Thyroid gland (tissue), 4 donors: ENCODE measurements at places on chromosomes 11 and 22. TPM values are rescaled to one million over a fixed set of nuclear protein-coding genes. Genes with fewer than 3 reads are reported as not detected.

GRCh38 chr22:45783021-45783420 lies 111.4 kb downstream of the ATXN10 start:
- H3K4me3 ChIP-seq, result no peak overlapping the region
- H3K27ac ChIP-seq, result no peak overlapping the region
- peaks cover 15% of the 10 kb centered on the region for H3K4me1 ChIP-seq
- H3K27me3 ChIP-seq, result no peaks in the 10 kb centered on the region

- H3K4me3 ChIP-seq, result no peak overlapping the region
- no peaks in the 10 kb centered on the region for H3K27me3 ChIP-seq
- DNase-seq, result no peak
- H3K36me3 ChIP-seq, result no peaks in the 10 kb centered on the region
- H3K27ac ChIP-seq, result no peak overlapping the region
- H3K4me1 ChIP-seq, result no peaks in the 10 kb centered on the region
These were observed 27.2 kb downstream of the MMP10 start for GRCh38 chr11:102753267-102753666.

The INSC gene
- not detected for total RNA-seq

DNA sequence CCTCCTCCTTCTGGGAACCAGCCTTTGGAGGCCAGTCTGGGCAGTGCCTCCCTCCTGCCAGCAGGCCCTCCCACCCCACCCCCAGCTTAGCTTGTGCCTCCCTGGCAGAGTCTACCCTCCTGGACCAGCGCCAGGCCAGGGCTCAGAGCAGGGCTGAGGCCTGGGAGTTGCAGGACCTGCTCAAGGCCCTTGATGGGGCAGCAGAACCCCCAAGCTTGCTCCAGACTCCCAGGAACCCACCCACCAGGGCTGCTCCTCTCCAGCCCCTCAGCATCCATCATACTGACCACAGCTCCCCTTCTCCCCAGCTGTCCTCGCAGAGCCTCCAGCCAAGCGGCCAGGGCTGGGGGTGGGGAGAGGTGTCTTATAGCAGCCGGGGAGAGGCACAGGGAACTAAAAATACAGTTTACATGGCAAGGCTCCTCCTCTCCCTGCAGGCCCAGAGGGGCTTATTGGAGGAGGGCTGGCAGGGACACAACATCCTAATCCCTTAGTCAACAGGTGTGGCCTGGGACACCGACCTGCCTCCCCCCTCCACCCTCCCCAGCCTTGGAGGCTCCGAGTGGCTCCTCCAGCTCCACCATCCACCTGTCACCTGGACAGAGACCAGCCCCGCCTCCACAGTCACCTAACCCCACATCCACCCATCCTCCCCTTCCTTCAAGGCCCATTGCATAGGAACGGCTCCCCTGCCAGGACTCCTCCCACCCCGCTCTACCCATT lies 5.2 kb upstream of the MB start:
- H3K36me3 ChIP-seq, result no peaks in the 10 kb centered on the region
- peak overlapping the region; percentile 47 for H3K27ac ChIP-seq
- H3K4me3 ChIP-seq, result no peak overlapping the region

The CCDC81 gene
- total RNA-seq, result 0.34 TPM

The TBC1D22A gene
- total RNA-seq, result 33.8 TPM

DNA sequence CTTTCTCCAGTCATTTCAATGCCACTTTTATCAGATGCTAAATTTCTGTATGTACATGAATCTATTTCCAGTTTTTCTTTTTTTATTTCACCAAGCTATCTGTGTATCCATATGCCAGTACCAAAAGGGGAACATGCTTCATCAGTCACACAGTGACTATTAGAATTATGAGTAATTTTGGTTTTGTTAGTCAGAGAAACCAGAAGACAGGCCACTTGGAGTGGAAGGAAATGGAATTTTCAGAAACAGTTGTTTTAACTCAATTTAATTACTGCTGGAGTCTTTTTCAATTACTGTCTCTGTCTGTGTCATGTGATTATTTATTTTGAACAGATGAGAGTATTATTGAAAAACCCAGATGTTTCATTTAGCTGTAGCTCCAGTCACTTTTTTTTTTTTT lies 84.6 kb upstream of the ANO3 start:
- H3K27me3 ChIP-seq, result no peaks in the 10 kb centered on the region
- no peak overlapping the region for H3K27ac ChIP-seq
- H3K4me3 ChIP-seq, result no peak overlapping the region
- no peak for DNase-seq
- H3K36me3 ChIP-seq, result no peaks in the 10 kb centered on the region

DNA sequence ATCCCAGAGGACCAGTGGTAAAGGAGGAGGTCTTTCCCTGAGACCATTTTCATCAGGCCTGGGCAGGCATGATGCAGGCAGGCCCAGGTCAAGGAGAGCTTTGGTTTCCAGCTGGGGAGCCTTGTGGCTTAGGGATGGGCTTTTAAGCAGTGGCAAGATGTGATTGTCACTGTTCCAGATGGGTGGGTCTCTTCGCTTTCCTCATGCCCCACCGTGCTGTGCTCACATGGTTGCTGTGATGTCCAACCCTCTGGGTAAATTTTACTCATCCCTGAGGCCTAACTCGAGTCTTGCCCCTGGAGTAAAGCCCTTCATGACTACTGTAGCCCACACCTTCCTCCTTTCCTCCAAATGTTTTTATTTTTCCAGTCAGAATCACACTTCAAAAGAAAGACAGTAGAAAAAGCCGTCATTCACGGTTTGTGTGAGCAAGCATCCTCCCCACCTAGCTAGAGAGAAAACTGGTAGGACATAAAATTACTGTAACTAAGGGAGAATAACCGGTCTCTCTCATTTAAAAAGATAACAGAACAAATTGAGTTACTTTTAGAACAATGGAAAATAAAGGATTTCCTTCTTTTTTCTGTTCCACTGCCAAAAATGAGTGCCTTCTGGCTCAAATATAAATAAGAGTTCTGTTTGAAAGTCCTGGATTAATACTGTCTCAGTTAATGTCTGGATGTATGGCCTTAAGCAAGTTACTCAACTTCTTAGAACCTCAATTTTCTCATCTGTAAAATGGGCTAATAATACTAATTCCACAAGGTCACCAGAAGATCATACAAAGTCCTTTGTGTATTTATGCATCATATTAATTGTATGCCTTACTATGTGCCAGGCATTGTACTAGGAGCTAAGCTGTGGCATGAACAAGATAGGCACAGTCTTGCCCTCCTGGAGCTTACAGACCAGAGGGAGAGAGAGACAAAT lies 84.9 kb downstream of the ME3 start:
- no peaks in the 10 kb centered on the region for H3K36me3 ChIP-seq
- DNase-seq, result no peak

- H3K36me3 ChIP-seq, result peaks cover 45% of the 10 kb centered on the region
- no peak for DNase-seq
- H3K4me1 ChIP-seq, result peaks cover 13% of the 10 kb centered on the region
- H3K27ac ChIP-seq, result no peak overlapping the region
- no peak overlapping the region for H3K4me3 ChIP-seq
- H3K27me3 ChIP-seq, result no peaks in the 10 kb centered on the region
These were observed 32.2 kb upstream of the APOA1 start for GRCh38 chr11:116869610-116870009.

The TRIM51 gene
- not detected for total RNA-seq

The SPTBN2 gene
- total RNA-seq, result 0.45 TPM

- no peaks in the 10 kb centered on the region for H3K27me3 ChIP-seq
- no peak overlapping the region for H3K27ac ChIP-seq
- H3K36me3 ChIP-seq, result no peaks in the 10 kb centered on the region
- peaks cover 10% of the 10 kb centered on the region for H3K4me1 ChIP-seq
- no peak overlapping the region for H3K4me3 ChIP-seq
- no peak for DNase-seq
These were observed 70.4 kb upstream of the RASSF10 start for GRCh38 chr11:12938590-12939247.

The SGSM1 gene
- total RNA-seq, result 4.2 TPM

The MEN1 gene
- 26.3 TPM for total RNA-seq

The KRTAP5-8 gene
- not detected for total RNA-seq

DNA sequence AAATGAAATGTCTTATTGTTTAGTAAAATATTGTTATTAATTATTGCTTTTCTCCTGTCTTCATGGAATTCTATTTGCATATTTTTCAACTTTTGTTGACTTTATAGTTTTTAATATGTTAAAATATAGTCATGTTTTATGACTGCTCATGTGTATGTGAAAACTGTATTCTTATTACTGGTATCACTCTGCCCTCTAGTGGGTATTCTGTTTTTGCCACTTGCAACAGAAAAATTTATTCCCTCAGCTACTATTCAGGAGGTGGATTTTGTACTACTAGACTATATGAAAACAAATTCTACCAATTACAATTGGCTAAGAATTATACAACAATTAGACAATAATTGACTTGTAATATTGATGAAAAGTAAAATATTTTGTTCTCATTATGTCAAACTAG lies 45.0 kb downstream of the OR4C6 start:
- H3K4me3 ChIP-seq, result no peak overlapping the region
- no peaks in the 10 kb centered on the region for H3K36me3 ChIP-seq
- no peak for DNase-seq

DNA sequence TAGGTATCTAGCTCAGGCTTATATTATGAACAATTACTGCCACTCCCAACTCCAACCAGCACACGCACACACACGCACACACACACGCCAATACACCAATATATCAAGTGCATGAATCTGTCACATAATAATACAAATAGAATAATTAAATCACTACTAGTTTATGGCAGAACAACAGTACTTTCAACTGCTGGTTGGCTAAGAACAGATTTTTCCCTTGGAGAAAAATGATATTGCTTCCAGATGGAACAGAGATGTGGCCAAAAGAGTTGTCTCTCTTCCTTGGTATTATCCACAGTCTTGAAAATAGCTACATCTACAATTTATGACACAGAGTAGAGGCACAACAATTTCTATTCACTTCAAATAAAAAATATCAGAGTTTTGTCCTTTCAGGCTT lies 538.3 kb upstream of the FAT3 start:
- no peak overlapping the region for H3K4me3 ChIP-seq
- no peaks in the 10 kb centered on the region for H3K27me3 ChIP-seq
- H3K36me3 ChIP-seq, result no peaks in the 10 kb centered on the region
- no peak for DNase-seq
- H3K27ac ChIP-seq, result no peak overlapping the region

The DBX1 gene
- not detected for total RNA-seq

- no peaks in the 10 kb centered on the region for H3K36me3 ChIP-seq
- H3K4me3 ChIP-seq, result no peak overlapping the region
- no peaks in the 10 kb centered on the region for H3K27me3 ChIP-seq
- peaks cover 3% of the 10 kb centered on the region for H3K4me1 ChIP-seq
- DNase-seq, result no peak
These were observed 21.4 kb upstream of the DKK3 start for GRCh38 chr11:12029738-12030363.

GRCh38 chr11:696955-697491 lies 1.4 kb downstream of the TMEM80 start:
- peak overlapping the region; percentile 100 for H3K27ac ChIP-seq
- DNase-seq, result peak; percentile 80
- no peaks in the 10 kb centered on the region for H3K27me3 ChIP-seq
- peaks cover 46% of the 10 kb centered on the region for H3K4me1 ChIP-seq
- no peak overlapping the region for H3K4me3 ChIP-seq

- H3K4me3 ChIP-seq, result no peak overlapping the region
- no peaks in the 10 kb centered on the region for H3K36me3 ChIP-seq
- H3K4me1 ChIP-seq, result no peaks in the 10 kb centered on the region
- no peak for DNase-seq
- no peaks in the 10 kb centered on the region for H3K27me3 ChIP-seq
- no peak overlapping the region for H3K27ac ChIP-seq
These were observed 51.5 kb upstream of the MTNR1B start for GRCh38 chr11:92917927-92918326.

The HOATZ gene
- not detected for total RNA-seq

- H3K4me1 ChIP-seq, result peaks cover 62% of the 10 kb centered on the region
- H3K27ac ChIP-seq, result peak overlapping the region; percentile 97
- H3K4me3 ChIP-seq, result peak overlapping the region; percentile 56
- peak; percentile 85 for DNase-seq
- H3K27me3 ChIP-seq, result no peaks in the 10 kb centered on the region
These were observed 159.3 kb upstream of the GRK3 start for GRCh38 chr22:25404928-25405816.
